ENCODE measurements at places on chromosomes 13 and 19.
A peak's percentile ranks its signal among the peaks of the same experiment; 100 is the strongest.

DNA sequence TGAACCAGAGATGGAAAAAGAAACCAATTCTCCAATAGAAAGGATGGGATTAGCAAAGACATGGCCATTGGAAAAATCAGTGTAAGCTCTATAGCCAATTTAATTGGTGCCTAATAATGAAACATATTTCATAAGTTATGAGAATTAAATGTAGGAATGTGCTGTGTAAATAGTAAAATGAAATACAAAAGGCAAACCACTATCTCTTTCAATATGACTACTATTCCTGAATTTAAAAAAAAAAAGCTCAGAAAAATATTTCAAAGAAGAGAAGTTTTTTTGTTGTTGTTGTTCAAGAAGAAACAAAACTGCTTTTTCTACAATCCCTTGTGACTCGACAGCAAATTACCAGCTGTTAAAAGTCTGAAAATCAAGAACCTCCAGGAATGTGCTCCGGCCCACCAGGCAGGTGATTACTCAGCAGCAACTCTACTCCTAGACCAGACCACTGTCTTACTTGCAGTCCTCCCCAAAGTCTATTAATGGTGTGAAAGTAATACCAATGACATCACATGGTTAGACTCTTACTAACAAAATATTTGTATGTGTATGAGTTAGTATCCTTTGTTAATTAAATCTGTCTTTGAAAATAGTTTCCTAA, 362.4 kb downstream of the KCTD12 start:
- no peak for DNase-seq

DNA sequence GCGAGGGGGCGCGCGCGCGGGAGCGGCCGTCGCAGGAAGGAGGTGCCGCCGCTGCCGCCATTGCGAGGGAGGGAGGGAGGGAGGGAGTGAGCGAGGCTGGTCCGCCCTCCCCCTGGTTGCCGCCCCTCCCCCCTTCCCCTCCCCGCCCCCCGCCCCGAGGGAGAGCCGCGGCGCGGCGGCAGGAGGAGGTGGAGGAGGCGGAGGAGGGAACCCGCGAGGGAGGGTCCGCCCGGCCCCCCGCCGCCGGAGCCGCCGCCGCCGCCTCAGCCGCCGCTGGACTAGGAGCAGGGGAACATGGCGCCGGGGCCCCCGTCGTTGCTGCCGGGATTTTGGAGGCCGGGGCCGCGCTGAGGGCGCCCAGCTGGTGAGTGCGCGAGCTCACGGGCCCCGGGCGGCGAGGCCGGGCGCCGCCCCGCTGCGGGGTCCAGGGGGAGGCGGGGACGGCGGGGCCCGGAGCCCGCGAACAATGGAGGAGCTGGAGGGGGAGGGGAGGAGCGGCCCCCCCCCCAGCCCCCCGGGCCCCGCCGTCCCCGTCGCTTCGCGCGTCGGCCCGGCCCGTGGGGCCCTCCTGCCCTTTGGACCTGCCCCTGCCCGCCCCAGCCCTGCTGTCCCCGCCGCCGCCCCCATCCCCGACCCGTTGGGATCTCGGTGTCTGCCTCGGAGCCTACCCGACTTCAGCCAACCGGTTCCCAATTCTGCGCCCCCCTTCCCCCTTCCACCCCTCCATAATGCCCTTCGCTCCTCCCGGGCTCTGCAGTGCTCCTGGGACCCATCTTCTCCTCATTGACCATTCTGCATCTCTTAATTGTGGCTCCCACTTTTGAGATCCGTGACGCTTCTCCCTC, at the start of gene ARHGAP35:
ARHGAP35 (plus strand) TSS at position 152 of the 845 bp plus-strand sequence. CDS start 57,679 bp downstream, outside the sequence.
- DNase-seq: no peak

DNA sequence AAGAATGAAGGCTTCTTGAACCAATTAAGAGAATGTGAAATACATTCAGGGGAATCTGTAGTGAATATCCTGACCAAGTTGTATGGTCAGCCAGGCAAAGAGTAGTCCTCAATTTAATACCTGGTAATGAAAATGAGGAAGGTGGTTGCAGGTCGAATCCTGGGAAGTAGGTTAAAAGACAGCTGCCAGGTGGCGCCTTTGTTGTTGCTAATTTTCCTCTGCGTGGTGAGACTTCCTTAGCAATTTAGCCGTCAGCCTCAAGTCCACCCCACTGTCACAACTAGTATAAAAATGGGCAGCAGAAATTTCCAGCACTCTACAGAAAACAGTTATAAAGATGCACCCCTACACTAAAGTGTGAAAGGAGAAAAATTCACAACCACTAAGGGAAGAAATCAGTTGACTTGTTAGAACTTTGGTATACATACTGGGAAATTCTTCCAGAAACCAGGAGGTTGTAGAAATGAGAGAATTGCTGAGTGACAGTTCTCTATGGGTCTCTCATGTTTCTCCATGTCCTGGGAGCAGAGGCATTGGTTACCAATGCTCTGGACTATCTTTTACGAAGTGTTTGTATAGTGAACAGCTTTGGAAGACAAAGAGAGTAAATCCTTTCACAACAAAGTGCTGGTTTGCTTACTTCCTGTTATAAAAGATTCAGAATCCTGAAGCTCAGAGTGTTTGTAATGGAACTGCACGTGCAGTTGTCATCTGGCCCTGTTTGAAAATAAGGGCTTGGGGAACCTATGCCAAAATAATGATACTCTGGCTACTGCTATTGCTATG, 235.9 kb downstream of the NHLRC3 start:
- DNase-seq: no peak

GRCh38 chr19:7397687-7398086, 49.0 kb downstream of the ARHGEF18 start:
- DNase-seq: no peak

DNA sequence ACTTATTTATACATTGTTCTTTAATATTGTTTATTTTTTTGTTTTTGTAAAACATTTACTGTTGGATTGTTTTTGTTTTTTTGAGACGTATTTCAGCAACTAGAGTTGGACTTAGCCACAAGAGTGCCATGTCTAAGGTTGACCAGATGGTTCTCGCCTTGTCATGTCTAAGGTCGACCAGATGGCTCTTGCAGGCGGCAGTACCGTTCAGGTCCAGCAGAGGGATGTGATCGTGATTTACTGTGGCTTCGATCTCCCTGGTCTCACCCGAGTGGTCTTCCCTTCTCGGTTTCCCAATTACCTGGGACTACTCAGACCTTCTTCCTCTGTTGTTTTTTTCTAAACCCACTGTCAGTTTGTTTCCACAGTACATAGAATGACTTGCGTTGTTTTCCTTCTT, 1438.6 kb downstream of the UQCRFS1 start:
- DNase-seq: no peak

GRCh38 chr13:50071379-50071778, 56.1 kb downstream of the KCNRG start:
- DNase-seq: no peak

DNA sequence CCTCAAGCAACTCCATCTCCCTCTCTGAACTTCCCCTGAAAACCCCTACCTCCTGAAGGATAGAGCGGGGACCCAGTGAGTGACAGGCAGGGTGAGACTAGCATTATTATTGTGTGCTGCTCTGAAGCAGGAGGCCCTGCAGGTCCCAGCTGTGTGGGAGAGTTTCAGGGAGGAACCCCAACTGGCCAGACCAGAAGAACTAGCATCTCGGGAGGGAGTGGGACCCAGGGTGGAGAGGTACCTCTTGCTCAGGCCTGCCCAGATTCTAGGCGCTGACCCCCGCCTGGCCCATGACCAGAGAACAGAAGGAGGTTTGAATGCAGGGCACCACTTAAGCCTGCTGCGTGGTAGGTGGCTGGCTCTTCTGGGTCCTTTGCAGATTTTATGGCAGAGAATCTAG, 5.7 kb upstream of the LYPD3 start:
- DNase-seq: no peak

DNA sequence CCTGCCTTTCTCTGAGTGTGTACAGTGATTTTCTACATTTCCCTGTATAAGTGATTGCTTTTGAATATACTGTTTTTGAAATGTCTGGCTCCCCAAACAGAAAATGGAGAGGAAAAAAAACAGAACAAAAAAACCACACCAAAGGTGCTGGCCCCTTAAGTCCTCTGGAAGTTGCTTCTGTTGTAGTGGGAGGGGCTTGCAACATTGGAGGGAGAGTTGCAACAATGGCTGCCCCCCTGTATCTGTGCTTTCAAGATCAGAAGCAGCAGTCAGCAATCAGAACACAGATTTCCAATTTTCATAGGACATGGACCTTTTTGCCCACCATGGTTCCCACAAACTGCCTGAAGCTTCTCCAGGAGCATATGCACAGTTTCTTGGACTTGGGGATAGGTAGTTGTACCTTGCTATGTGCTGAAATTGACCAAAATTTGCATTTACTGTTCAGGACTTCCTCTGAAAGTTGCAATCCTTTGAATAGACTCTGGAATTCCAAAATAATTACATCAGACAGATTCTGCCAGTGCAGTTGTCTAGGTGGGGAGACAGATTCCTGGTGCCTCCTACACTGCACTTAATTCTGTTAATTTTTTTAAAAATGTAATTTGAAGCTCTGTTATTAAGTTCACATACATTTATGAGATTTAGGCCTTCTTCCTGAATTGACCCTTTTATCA, 13.8 kb downstream of the BIVM start:
- no peak for DNase-seq

GRCh38 chr19:2631213-2631821, 71.2 kb downstream of the GNG7 start:
- no peak for DNase-seq

DNA sequence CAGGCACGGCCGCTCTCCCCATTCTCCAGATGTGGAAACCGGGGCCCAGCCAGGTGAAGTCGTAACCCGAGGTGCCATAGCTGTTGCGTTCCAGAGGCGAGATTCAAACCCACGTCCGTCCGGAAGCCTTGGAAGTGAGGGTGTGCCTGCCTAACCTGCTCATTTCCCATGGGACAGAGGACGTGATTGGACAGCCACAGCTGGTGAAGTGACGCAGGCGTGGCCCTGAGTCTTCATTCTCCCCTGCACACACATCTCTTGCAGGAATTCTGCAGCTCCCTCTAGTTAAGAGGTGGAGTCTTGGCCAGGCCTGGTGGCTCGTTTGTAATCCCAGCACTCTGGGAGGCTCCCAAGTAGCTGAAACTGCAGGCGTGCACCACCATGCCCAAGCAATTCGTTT, 16.8 kb downstream of the MEIS3 start:
- no peak for DNase-seq

- DNase-seq: no peak
Measured at GRCh38 chr19:17735410-17735809, 15.9 kb upstream of the FCHO1 start.

- no peak for DNase-seq
Measured at GRCh38 chr13:32737679-32738078, 151.4 kb downstream of the PDS5B start.

DNA sequence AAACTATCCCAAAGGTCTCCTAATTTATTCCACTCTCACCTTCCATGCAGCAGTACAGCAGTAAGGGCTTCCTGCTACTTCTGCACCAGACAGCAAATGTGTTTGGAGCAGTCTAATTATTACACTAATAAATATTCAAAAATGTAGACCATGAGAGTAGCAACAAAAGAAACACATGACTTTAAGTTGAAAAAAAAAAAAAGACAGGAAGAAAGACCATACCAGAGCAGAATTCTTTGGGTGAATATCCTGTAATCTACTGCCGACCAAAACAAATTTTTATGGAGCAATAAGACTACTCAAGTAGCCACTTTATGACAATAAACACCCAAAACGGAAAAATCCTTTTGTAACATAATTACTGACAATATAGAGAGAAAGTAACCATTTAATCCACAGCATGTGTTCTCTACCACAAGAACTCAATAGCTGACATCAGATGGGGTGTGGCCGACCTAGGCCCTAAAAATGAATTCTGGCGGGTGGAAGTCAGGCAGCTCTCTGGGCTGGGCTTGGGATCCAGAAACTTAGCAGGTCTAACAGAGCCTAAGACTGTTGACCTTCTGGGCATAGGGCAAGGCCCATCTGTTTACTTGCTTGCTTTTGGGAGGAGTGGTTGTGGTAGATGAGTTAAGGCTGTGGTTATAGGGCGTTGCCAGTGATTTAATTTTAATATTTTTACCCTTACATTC, 4.6 kb downstream of the KLF12 start:
- DNase-seq: no peak

- peak; percentile 85 for DNase-seq
Measured at GRCh38 chr13:52848455-52849195, at the start of gene PCDH8. TSS of gene PCDH8 (minus strand) at chr13:52848640. CDS start at chr13:52848436, 204 bp downstream.

GRCh38 chr13:90708128-90708527, 639.4 kb upstream of the MIR17HG start:
- no peak for DNase-seq

DNA sequence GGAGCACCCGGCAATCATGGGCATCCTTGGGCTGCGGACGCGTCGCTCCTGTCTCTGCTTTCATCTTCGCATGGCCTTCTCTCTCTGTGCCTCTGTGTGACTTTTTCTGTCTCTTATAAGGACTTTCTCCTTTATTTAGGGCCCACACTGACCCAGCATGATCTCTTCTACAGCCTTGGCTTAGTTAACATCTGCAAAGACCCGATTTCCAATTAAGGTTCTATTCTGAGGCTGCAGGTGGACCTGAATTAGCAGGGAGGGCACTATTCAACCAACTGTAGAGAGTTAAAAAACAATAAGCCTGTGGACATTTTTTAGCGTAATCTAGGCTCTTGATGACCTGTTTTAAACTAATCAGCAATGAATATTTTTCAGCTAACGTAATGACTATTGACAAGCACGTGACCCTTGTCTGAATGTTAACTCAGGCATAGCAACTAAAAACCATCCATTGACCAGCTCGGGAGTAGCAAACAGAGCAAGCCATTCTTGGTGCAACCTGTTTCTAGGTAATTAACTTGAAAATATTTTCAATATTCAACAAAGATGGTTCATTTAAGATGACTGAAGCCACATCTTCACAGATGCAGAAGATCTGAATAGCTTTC, 15.2 kb downstream of the F10 start:
- DNase-seq: no peak

DNA sequence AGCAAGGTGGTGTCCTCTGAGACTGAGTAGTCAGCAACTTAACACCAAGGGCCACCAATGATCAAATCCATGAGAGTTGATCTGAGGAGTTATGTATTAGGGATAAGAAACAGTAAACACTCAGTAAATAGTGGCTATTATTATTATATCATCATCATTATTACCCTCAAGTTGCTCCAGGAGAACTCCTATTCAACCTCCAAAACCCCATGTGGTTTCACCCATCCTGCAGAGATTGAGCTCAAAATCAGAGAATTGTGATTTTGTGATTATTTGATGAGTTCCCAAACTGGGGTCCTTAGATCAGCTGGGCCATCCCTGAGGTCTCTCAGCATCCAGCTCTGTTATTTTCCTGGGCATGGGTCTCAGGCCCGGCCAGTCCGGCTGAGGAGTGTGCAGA, 3.5 kb upstream of the CGB7 start:
- DNase-seq: no peak

- DNase-seq: no peak
Measured at GRCh38 chr13:51635137-51635878, 51.0 kb downstream of the WDFY2 start.

- peak; percentile 52 for DNase-seq
Measured at GRCh38 chr19:10027158-10027997, 14.1 kb downstream of the RDH8 start.

GRCh38 chr19:3954107-3954506, 16.8 kb downstream of the DAPK3 start:
- no peak for DNase-seq

Data from NCI-H187 (cell line).